ENCODE measurements at places on chromosomes 1 and 21.
A peak's percentile ranks its signal among the peaks of the same experiment; 100 is the strongest.

- no peak overlapping the region for H3K4me3 ChIP-seq
- no peak overlapping the region for H3K27ac ChIP-seq
- no peak for DNase-seq
- no peaks in the 10 kb centered on the region for H3K4me1 ChIP-seq
These were observed 52.6 kb upstream of the PDC start for GRCh38 chr1:186513526-186513925.

GRCh38 chr1:197181982-197182381 lies 35.5 kb upstream of the ASPM start:
- no peaks in the 10 kb centered on the region for H3K27me3 ChIP-seq
- H3K36me3 ChIP-seq: peaks cover 26% of the 10 kb centered on the region
- peaks cover 7% of the 10 kb centered on the region for H3K4me1 ChIP-seq
- no peak overlapping the region for H3K4me3 ChIP-seq
- DNase-seq: no peak

DNA sequence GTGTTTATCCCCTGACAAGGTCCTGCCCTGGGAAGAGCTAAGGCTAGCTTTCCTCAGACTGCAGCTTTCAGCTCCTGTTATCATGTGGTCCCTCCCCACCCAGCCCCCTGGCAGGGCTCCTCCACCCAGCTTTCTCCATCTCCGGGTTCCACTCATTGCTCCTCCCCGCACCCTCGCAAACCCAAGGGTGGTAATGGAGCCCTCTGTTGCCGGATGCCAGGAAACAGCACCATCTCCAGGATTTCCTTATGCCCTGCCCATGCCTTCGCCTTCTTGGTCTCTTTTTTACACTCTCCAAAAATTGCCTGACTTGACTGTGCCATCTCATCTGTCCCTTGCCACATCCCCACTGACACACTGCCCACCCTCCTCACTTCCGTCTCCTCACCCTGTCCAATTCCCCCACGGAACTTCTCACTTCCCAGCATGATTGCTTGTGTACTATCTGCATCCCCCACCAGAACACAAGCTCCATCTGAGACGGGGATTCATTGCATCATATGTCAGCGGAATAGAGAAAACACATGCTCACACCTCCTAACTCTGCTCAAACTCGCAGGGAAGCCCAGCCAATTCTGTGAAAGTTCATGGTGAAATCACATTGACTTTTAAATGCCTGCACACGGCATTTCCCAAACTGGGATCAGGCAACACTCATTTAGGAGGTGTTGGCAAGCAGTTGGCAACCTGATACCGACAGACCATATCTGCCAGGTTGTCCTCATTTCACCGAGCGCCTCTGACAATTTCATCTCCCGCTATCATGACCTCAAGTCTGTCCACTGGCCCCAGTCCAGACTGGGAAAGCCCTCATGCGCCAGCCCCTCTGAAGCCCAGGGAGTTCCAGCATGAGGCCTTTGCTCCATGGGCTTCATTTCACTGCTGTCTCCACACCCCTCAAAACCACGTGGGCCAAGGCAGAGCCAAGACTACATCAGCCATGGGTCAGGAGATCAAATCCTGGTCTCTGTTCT lies 201.1 kb downstream of the MATN1 start:
- H3K4me3 ChIP-seq: no peak overlapping the region
- DNase-seq: no peak
- H3K27me3 ChIP-seq: peaks cover 12% of the 10 kb centered on the region
- H3K4me1 ChIP-seq: no peaks in the 10 kb centered on the region

- DNase-seq: no peak
- no peaks in the 10 kb centered on the region for H3K27me3 ChIP-seq
- no peak overlapping the region for H3K27ac ChIP-seq
These were observed 200.0 kb downstream of the NFIA start for GRCh38 chr1:61282387-61282786.

GRCh38 chr1:93004566-93005251 lies 43.4 kb upstream of the DIPK1A start:
- DNase-seq: no peak
- no peak overlapping the region for H3K4me3 ChIP-seq
- H3K4me1 ChIP-seq: no peaks in the 10 kb centered on the region
- no peak overlapping the region for H3K27ac ChIP-seq
- no peaks in the 10 kb centered on the region for H3K36me3 ChIP-seq

- H3K27ac ChIP-seq: no peak overlapping the region
- H3K27me3 ChIP-seq: peaks cover 6% of the 10 kb centered on the region
- no peaks in the 10 kb centered on the region for H3K4me1 ChIP-seq
- no peaks in the 10 kb centered on the region for H3K36me3 ChIP-seq
- no peak for DNase-seq
These were observed 113.1 kb upstream of the GRIK3 start for GRCh38 chr1:37147392-37147831.

GRCh38 chr1:84090447-84091245 lies 53.4 kb upstream of the PRKACB start:
- peak; percentile 11 for DNase-seq
- peaks cover 30% of the 10 kb centered on the region for H3K4me1 ChIP-seq
- H3K27me3 ChIP-seq: no peaks in the 10 kb centered on the region
- peaks cover 4% of the 10 kb centered on the region for H3K36me3 ChIP-seq
- H3K4me3 ChIP-seq: peak overlapping the region; percentile 67

GRCh38 chr1:61299463-61299862 lies 217.1 kb downstream of the NFIA start:
- peaks cover 7% of the 10 kb centered on the region for H3K36me3 ChIP-seq
- H3K4me1 ChIP-seq: peaks cover 31% of the 10 kb centered on the region
- no peak overlapping the region for H3K27ac ChIP-seq
- peaks cover 3% of the 10 kb centered on the region for H3K27me3 ChIP-seq

- no peak overlapping the region for H3K4me3 ChIP-seq
- peaks cover 27% of the 10 kb centered on the region for H3K36me3 ChIP-seq
- H3K4me1 ChIP-seq: peaks cover 9% of the 10 kb centered on the region
- DNase-seq: no peak
These were observed 27.0 kb downstream of the PCNX2 start for GRCh38 chr1:233268389-233269022.

GRCh38 chr1:15681349-15682292 lies 2.5 kb upstream of the PLEKHM2 start:
- H3K27me3 ChIP-seq: no peaks in the 10 kb centered on the region
- H3K36me3 ChIP-seq: no peaks in the 10 kb centered on the region
- DNase-seq: no peak

DNA sequence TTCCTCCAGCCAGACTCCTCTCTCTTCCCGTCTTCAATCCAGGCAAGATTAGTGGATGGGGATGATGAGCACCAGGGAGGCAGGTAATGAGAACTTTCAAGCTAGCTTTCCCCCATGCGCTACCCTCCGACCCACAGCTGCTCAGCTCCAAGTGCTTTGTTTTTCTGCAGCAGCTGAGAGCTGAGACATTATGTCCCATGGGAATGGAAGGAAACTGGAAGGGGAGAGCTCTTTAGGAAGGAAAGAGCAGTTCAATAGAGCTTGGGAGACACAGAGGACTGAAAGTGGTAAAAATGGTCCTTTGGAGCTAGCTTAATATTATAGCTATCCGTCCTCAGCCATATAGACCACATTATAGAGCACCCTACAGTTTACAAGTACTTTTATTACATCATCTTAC lies 39.8 kb downstream of the RAB3B start:
- no peak for DNase-seq
- no peak overlapping the region for H3K27ac ChIP-seq
- no peak overlapping the region for H3K4me3 ChIP-seq

DNA sequence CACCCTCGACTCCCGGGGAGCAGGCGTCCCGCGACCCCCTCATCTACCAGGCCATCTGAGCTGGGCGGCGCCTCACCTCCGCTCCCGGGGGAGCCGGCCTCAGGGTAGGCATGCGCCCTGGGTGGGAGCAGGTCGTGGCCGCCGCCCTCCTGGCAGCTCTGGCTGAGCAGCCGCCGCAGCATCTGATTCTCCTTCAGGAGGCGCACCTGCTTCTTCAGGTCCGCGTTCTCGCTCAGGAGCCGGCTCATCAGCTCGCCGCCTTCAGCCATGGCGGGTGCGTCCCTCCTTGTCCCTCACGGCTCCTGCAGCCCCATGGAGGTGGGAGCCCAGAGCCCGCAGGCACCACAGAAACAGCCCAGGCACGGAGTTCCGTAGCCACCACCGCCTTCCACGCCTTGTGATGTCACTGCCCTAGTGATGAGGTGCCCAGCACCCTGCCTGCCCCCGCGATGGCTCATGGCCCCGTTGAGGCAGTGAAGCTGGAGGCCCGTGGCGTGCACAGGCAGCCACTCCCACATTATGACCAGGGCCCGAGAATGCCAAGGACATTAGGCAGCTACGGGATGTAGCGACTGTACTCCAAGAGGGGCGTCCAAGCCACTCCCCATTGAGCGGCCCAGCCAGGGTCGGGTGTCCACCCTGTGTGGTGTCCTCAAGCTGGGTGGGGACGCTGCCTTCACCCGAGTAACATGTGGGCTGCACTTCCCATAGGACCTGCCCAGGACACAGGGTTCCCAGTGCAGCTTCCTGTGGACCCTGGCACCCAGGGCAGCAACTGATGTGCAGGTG lies 1.5 kb downstream of the SPATC1L start:
- H3K27ac ChIP-seq: peak overlapping the region; percentile 61
- peaks cover 18% of the 10 kb centered on the region for H3K4me1 ChIP-seq
- H3K4me3 ChIP-seq: peak overlapping the region; percentile 62
- H3K36me3 ChIP-seq: no peaks in the 10 kb centered on the region
- DNase-seq: no peak
